NCI-H2171 (cell line): ENCODE measurements at places on chromosomes 1 and 21.

- no peak for DNase-seq
These were observed 34.3 kb upstream of the CREG1 start for GRCh38 chr1:167587872-167588271.

GRCh38 chr1:50705699-50706098 is 254.4 kb downstream of the FAF1 start:
- DNase-seq: peak; percentile 76

GRCh38 chr1:36448530-36449056 is 1.7 kb downstream of the OSCP1 start:
- DNase-seq: peak; percentile 84

DNA sequence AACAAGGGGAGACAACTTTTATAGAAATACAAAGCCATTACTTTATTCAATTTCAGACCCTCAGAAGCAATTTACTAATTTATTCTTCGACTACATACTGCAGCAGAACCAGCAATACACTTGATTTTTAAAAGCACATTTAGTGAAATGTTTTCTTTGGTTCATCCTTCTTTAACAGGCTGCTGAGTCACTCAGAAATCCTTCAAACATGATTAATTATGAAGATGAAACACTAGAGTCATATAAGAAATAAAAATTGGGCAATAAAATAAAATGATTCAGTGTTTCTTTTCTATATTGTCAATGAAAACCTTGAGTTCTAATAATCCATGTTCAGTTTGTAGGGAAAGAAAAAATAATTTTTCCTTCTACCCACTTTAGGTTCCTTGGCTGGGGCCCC is 47.0 kb downstream of the CHML start:
- DNase-seq: no peak

- DNase-seq: no peak
These were observed 9.7 kb downstream of the RD3 start for GRCh38 chr1:211482306-211482705.

GRCh38 chr1:59492500-59492899 is 195.6 kb downstream of the FGGY start:
- no peak for DNase-seq

DNA sequence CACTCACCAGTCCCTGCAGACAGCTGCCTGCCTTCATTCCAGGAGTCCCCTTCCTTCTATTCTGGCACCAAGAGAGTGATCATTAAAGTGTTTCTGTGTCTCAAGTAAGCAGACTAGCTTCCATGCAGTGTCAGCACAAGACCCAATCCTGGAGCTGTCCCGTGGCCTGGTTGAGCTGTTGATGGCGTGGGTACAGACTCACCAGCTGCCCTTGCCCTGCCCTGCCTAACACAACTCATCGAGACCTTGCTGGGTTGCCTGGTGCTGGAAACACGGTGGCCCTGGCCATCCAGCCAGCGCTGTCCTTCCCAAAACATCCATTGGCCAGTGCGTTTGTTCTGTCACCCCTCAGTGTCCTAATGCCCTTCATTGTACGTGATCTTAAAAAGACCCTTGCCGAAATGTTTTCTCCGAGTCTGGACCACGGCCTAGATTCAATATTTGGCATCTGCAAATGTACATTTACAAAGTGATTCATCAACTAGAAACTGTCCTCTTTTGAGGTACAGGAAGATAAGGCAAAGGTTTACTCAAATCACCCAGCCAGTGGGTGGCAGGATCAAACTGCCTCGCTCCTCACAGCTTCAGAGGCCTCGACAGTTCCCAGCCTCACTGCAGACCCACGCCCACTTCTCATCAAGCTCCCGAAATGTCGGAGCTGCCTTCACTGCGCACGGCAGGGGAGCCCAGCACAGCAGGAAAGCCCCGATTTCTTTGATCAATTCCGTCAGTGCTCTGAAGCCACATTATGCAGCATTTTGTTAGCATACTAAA is 494.2 kb downstream of the KIF26B start:
- DNase-seq: no peak

GRCh38 chr1:77143529-77144121 is 75.6 kb downstream of the PIGK start:
- DNase-seq: peak; percentile 22

- DNase-seq: no peak
These were observed 22.3 kb upstream of the BMP8A start for GRCh38 chr1:39469150-39469549.

- no peak for DNase-seq
These were observed 19.1 kb downstream of the AGL start for GRCh38 chr1:99869304-99869703.

GRCh38 chr1:19477284-19478249 is 7.8 kb downstream of the CAPZB start:
- no peak for DNase-seq

DNA sequence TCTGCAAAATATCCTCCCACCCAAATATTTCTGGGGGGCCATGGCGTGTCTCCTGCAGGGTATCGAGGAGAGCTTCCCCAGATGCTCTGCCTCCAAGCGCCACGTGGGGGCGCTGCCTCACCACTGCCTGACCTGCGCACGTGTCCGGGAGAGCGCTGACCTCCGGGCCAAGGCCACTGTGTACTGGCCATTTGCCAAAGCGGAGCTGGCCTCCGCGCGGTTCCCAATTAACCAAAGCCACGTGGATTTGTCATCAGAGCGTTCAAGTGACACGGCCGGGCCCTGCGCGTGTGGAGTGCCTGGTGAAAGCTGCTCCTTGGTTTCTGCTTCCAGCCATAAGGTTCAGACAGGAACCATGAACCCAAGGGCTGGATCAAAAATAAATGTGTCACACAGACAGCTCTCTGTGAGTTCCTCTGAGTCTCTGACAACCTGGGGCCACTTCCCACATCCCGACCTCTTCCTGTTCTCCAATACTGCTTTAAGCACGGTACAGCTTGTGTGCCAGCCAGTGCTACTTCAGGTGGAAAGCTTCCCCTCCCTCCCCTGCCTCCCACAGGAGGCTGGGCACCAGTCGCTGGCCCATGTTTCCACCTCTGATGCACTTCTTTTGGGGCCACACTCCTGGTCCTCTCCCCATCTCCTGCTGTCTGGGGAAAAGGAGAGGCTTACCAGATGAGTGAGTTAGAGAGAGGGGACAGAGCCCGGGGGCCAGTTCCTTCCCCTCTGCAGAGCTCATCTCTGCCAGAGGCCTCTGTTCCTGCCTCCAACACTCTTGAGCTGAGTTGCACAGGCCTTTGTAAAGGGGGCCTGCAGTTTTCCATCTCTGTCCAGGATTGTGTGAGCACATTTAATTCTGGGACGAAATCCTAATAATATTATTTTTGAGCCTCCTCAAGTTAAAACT is 26.1 kb downstream of the ZP4 start:
- DNase-seq: no peak

DNA sequence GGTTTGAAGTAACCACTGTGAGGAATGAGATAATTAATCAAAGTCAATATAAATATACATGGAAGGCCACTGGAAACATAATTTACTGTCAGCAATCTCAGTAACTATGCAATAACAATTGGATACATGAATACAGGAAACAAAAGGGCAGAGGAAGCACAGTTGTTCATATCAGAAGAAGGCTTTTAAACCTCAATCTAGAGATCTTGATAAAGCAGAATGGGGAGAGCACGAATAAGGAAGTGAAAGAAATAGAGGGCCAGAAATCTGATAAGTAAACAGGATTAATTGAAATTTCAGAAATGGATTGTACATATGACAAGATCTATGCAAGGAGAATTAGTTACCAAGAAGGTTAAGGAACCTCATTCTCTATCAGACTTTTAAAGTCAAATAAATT is 93.0 kb downstream of the EVI5 start:
- DNase-seq: no peak

- no peak for DNase-seq
These were observed 39.6 kb upstream of the PGBD5 start for GRCh38 chr1:230465691-230466090.

DNA sequence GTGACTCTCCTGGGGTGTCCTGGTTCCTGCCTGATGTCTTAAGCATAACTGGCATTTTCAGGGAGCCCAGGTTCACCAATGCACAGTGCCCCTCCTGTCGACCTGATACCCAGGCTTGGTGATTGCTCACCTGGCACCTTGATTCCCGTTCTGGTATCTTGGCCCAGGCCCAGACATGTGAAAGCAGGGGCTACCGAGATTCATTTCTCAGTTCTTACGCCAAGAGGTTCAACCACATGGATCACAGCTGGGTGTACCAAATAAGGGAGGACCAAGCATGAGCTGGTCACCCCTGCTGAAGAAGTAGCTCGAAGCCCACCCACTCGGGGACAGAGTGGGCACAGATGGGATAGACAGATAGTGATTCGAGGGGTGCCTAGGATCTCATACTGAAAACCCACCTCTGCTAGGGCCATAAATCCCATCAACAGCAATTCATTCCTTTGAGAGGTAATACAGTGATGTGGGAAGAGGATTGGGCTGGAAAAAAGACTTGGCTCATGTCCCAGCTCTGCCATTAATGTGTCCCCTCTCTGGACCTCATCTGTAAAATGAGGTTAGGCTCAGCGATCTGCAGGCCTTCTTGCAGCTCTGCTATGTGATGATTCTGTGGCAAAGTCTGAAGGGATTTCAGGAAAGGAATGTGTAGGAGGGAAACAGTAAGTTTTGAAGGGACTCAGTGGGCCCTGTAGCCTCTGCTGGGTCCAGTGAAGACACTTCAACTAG is 2.7 kb downstream of the EPHX1 start:
- no peak for DNase-seq

GRCh38 chr1:48810740-48811139 is 34.0 kb upstream of the BEND5 start:
- DNase-seq: peak; percentile 57

- DNase-seq: no peak
These were observed 1.8 kb downstream of the OTUD7B start for GRCh38 chr1:150008699-150009098.

- no peak for DNase-seq
These were observed 47.7 kb downstream of the NOS1AP start for GRCh38 chr1:162117039-162117774.

- no peak for DNase-seq
These were observed 34.3 kb upstream of the COL24A1 start for GRCh38 chr1:86190873-86191272.
